ENCODE measurements at places on chromosomes 13 and 19.

DNA sequence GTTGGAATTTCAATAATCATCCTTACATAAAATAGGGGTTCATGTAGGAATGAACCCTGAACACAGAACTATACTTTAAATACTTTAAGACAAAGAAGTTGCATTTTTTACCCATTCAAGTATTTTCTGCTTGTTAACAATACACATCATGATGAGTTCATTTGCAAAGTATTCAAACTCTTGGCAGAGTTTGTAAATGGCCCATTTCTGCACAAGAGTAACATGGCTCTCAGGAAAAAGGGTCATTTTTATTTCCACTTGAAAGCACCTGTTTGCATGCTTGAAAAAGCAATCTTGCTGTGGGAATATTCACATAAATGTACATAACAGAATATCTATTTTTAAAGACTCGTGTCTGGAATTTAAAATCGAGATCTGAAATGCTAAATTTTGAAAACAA is 18.1 kb downstream of the ESD start:
- DNase-seq = no peak

DNA sequence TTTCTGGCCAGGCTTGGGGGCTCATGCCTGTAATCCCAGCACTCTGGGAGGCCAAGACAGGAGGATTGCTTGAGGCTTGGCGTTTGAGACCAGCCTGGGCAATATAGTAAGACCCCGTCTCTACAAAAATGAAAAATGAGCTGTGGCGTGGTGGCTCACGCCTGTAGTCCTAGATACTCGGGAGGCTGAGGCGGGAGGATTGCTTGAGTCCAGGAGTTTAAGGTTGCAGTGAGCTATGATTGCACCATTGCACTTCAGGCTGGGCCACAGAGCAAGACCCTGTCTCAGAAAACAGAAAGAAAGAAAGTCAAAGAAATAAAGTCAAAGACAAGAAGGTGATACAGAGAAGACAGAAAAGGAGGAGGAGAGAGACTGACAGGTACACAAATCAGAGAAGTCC is 2.5 kb upstream of the CACNG6 start:
- DNase-seq = no peak

- DNase-seq = no peak
Measured at GRCh38 chr19:42291435-42291810, 10.5 kb upstream of the PRR19 start.

GRCh38 chr19:35114353-35115176 is 1.1 kb upstream of the FXYD3 start:
- DNase-seq = no peak

Data from HFF-Myc (cell line).